Ureter (tissue), 1 donor: ENCODE measurements at places on chromosomes 3 and 15.

DNA sequence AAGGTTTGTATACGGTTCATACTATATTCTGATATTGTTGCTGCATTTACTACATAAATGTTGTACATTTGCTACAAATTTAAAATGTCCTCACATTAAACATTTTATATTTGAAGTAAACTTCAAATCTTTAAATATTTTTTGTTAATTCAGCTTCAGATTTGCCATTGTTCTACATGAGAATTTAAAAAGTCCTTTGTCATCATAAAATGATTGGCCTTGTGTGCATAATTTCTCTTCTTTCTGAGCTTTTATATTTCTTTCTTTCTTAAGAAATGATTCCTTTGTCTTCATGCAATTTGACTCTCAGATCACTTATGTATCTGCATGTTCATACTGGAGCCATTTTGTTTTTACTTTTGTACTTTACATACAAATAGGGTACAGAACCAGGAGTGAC lies 28.0 kb downstream of the DNAJC19 start:
- no peak for DNase-seq

DNA sequence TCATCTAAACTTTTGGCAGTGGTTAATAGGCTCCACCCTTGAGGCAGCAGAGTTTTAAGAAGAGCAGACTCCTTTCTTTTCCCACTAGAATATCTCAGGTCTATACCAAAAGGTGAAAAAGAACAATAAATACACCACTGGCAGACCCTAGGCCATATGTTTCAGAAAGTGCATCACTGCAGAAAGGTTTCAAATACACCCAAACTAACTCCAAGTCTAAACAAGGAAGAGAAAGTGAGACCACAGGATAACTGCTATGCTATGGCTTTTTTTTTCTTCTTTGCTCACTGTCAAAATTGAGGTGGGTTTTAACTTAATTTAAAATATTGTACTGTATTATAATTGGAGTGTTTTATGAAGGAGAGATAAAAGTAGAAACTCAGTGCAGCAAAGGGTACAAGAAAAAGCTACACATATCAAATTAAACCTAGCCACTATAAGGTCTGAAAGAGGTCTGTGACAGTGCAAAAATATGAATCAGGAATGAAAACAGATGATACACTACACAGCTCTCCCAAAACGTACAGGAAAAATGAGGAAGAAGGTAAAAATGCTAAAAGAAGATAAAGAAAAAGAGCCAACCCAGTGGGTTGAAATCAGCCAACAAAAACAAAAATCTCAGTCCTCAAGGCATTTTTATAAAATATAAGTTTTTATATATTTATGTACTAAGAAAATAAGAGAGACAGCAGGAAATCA lies 8.4 kb downstream of the SNX4 start:
- DNase-seq: no peak

- no peak for DNase-seq
These were observed 225.9 kb upstream of the GAP43 start for GRCh38 chr3:115397433-115397832.

DNA sequence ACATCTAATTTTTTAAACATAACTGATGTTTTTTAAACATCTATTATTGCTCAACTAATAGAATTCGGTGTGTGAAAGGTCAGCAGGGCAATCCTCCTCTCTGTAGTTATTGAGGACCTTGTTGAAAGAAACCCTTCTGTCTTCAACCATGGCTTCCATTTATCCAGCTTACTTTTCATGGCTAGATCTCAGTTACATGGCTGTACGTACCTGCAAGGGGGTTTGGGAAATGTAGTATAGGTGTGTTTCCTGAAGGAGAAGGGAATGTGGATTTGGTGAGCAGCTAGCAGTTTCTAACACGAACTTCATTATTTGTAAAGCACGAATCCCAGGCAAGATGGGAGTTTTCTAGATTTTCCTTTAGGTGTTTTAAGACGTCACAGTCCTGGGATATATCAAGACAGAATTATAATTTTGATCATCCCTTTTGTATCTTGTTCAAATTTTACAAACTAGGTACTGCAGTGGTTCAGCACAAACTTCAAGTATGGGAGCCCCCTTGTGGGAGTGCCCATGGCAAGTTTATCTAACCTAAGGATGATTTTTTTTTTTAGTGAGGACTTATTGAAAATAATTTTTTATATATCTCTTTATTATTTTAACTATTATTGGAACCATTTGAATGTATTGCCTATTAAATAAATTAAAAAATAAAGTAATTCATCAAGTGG lies 41.6 kb downstream of the FBXL2 start:
- no peak for DNase-seq

- no peak for DNase-seq
These were observed 920.9 kb downstream of the TUSC7 start for GRCh38 chr3:117630469-117630868.

DNA sequence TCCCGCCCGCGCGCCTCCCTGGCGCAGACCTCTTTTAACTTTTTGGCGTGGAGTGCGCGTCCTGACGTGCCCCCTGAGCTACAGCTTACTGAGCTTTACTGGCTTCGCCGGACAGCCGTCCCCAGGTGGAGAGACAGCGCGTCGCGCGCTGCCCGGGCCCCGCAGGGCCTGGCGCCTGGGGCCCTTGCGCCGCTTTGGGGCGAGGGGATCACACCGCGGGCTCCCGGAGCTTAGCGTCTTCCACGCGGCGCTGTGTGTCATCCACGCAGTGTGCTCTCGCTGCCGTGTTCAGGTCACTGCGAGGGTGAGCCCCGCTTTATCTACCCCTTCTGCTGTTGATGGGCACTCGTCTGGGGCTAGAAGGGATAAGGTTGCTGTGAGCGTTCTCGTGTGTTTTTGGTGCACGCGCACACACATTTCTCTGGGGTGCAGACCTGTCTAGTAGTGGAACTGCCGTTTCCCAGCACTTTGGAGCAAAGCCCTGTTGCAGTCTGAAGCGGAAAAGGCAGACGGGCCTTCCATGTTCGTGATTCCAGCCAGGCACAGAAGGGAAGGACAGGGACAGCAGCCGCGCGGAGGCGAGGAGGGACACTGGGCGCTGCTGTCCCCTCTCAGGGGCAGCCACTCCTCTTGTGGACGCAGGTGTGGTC lies 33.1 kb upstream of the ALDH1L1 start:
- DNase-seq: no peak

GRCh38 chr3:138186803-138187295 lies 252 bp upstream of the ARMC8 start:
- peak; percentile 90 for DNase-seq

DNA sequence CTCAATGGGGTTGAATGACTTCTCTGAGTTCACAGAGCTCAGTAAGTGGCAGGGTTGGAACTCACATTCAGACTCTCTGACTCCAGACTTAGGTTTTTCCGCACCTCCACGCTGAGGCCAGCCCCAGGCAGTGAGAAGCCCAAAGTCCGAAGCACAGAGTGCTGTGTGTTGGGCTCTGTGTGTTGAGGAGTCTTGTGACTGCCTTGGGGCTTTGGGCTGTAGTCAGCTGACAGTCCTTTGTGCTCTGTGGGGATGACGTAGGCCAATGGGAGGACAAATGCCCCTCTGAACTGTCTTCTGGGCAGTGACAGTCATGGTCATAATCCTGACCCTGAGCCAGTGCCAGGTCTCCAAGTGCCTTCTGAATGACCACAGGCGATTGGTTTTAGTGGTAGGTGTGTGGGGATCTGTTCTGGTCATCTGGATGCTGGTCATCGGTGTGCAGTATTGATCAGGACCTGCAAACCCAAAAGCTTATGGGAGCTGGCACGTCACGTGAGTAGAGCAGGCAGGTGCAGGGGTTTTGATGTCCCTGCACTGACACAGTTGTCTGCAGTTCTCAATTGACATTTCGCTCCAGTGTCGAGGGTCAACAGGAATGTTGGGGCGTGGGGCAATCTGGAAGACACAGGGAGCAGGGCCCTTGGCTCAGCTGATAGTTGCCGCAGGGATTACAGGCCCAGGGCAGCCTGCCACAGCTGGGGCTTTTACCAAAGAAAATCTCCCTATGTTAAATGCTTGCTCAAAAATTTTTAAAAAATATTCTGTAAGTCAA lies 45.3 kb downstream of the CAPN3 start:
- DNase-seq: no peak

DNA sequence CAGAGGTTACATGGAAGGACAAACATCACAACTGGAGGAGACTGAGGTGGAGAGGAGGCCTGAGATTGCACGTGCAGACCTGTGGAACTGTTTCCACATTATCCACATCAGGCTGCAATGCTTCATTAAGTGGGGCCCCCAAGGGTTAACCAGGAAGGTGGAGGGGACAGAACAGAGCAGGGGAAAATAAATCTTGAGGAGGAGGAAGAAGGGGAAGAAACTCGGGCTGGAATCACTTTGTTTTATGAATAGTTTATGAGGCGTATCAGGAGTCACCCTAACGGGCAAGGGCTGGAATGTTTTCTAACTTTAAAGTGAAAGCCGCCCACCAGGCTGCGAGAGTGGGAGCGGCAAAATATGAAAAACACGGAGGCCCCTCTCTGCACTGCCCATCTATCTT lies 154.9 kb downstream of the WNT5A start:
- no peak for DNase-seq

DNA sequence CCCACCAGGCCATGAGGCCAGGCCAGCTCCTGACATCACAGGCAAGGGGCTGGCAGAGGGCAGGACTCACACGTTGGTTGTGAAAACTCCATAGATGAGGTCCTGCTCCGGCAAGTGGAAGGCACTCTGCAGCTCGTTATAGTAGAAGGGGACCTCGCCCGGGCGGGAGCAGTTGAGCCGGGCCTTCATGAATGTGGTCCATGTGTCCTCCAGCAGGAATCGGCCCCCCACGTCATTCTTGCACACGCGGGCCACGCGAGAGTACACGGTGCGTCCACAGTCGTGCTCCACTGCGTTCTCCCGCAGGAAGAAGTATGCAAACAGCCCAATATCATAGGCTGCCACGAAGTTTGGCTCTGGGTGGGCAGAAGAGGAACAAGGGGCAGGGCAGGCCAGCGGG lies 101.2 kb downstream of the SEMA5B start:
- no peak for DNase-seq

- no peak for DNase-seq
These were observed 25.2 kb downstream of the SNAPC5 start for GRCh38 chr15:66472176-66472999.

DNA sequence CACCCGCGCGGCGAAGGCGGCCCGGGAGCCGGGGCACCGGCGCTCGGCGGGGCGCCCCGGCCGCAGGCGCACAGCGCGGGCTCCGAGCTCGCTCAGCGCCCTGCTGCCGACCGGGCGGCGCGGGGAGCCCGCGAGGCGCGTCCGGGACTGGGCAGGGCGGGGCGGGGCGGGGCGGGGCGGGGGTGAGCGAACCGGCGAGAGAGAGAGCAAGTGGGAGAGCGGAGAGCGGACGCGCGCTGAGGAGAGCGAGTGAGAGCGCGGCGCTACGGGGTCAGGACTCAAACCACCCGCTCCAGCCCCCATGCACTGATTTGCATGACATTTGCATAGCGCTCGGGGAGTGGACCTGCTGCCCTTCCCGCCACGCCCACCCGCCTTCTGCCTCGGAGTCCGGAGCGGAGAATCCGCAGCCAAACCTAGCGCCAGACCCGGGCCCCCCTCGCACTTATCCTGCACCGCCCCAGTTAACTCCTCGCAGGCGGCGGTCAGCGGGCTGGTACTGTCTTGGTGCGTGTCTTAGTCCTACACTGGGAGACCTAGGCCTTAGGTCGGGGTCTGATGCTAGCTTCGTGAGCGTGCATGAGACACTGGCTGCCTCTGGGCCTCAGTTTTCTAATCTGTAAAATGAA lies at the start of gene MYLK:
Gene MYLK (minus strand): TSS at position 130 of the 629 bp plus-strand sequence. CDS start 90,491 bp downstream, outside the sequence.
- peak; percentile 56 for DNase-seq

GRCh38 chr3:48952510-48953118 lies 34.0 kb downstream of the ARIH2 start:
- no peak for DNase-seq

- no peak for DNase-seq
These were observed 23.3 kb upstream of the PLCL2 start for GRCh38 chr3:16861432-16861831.

DNA sequence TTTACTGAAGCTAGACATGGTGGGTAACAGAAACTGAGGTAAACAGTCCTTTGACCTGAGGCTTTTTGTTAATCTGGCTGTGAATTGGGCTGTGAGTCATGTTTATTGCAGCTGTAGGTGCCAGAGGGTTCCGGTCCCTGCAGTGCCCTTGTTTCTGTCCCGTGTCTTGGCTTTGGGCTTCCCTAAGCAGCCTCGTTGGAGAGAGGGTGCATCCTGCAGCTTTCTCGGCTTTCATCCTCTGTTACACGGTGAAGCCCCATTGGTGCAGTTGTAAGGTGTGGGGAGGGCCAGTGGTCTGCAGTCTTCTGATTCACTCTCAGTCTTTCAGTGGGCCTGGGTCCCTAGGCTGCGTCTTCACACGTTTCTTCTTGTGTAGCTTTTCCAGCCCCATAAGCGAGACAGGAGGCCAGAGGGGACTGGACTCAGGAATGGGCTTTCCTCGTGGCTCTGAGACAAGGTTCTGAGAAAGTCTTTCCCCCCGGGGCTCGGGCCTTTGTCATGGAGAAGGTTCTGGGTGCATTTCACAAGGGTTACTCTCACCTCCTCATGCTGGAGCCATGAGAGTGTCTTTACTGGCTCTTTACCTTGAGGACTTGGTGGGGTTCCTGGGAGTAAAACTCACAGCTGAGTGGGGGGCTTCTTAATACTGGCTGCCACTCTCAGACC lies 33.1 kb downstream of the ASB7 start:
- no peak for DNase-seq

DNA sequence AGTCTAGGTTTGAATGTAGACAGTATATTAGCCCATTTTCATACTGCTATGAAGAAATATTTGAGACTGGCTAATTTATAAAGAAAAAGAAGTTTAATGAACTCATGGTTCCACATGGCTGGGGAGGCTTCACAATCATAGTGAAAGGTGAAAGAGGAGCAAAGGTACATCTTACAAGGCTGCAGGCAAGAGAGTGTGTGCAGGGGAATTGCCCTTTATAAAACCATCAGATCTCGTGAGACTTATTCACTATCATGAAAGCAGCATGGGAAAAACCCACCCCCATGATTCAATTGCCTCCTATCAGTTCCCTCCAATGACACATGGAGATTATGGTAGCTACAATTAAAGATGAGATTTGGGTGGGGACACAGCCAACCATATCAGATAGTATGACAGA lies 440.1 kb upstream of the ARHGEF26 start:
- DNase-seq: no peak

- no peak for DNase-seq
These were observed 14.1 kb downstream of the PTPN23 start for GRCh38 chr3:47394881-47395280.

GRCh38 chr15:60043744-60044435 lies 39.8 kb downstream of the FOXB1 start:
- no peak for DNase-seq

- DNase-seq: no peak
These were observed 522.2 kb upstream of the ZNF717 start for GRCh38 chr3:76307556-76307955.

GRCh38 chr15:28106294-28107110 lies 7.4 kb upstream of the OCA2 start:
- no peak for DNase-seq

DNA sequence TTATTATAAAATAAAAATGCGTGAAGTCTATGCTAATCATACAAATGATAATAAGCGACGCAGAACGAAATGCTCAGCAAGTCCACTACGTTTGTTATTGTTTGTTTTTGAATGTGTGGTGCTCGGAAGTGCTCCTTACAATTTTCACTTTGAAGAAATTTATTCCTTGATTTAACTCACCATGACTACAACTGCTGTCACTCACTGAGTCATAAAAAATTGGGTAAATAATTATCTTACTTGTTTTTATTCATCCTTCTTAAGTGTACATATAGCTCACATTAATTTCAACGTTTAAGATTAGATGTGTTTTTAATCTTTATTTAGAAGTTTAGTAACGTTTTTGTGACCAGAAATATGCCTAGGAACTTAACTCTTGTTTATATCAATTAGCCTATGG lies 66.7 kb upstream of the NANOGP8 start:
- no peak for DNase-seq

GRCh38 chr15:60916679-60917460 lies 312.2 kb downstream of the RORA start:
- peak; percentile 90 for DNase-seq

- DNase-seq: no peak
These were observed 13.9 kb downstream of the CLSTN2 start for GRCh38 chr3:139948898-139949297.
